ENCODE measurements at places on chromosomes 16 and 17. TPM values are rescaled to one million over a fixed set of nuclear protein-coding genes. Genes with fewer than 3 reads are reported as not detected.
A peak's percentile ranks its signal among the peaks of the same experiment; 100 is the strongest.

DNA sequence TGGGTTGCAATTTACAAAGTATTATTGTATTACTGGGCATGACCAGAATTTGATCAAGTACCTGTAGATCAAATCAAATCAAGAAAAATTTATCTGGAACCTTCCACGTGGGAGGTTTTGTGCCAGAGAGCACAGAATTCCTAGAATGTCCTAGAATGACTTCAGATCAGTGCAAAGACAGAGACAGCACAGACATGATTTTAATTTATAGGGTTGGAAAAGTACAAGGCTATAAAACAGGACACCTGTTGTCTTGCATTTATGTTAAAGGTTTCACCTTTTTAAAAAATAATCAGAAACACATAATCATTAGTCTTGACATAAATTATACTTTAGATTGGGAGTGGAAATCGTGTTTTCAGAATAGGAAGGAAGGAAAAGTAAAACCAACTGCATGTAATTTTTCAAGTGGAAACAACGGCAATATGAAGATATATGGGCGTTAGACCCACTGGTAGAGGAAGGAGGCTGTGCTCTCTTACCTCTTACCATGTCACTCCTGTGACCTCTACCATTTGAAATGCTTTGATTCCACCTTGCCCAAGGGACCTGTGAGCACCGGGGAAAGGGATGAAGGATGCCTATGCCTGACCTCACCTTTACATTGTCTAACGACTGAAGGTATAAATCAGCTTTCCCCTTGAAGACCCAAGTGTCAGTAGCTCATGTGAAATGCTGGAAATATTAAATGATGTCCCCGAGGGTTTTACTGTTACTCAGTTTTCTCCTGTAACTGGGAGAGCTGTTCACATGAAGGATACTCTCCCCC is 100.4 kb downstream of the SNX11 start:
- no peak overlapping the region for H3K27ac ChIP-seq
- H3K4me3 ChIP-seq: no peak overlapping the region
- H3K27me3 ChIP-seq: no peaks in the 10 kb centered on the region
- H3K36me3 ChIP-seq: peaks cover 11% of the 10 kb centered on the region
- DNase-seq: no peak

The KCNJ2 gene
- total RNA-seq: not detected

- DNase-seq: no peak
- peaks cover 84% of the 10 kb centered on the region for H3K27me3 ChIP-seq
- no peaks in the 10 kb centered on the region for H3K36me3 ChIP-seq
Measured at GRCh38 chr17:39597372-39598046, 10.2 kb downstream of the NEUROD2 start.

The SLC5A11 gene
- total RNA-seq: not detected

DNA sequence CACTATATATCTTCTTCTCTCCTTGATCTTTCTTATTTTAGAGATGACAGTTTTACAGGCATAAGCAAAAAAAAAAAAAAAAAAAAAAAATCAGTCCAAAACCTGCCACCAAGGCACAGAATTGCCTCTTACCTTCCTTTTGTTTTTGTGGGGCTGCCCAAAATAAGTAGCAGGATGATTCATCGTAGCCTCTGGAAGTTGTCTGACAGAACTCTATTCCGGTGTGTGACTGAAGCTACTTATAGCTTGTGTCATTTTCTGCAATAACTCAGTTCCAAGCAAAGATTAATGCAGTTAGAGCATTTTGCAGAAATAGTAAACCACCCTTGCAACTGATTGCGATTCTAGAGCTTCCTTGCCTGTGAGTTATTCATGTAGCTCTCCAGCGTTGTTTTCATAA is 186.8 kb downstream of the KIF2B start:
- no peak overlapping the region for H3K27ac ChIP-seq
- H3K4me3 ChIP-seq: no peak overlapping the region
- no peak for DNase-seq
- H3K36me3 ChIP-seq: no peaks in the 10 kb centered on the region

- H3K4me3 ChIP-seq: peak overlapping the region; percentile 56
- H3K27ac ChIP-seq: peak overlapping the region; percentile 62
- peaks cover 71% of the 10 kb centered on the region for H3K36me3 ChIP-seq
- DNase-seq: no peak
- peaks cover 5% of the 10 kb centered on the region for H3K27me3 ChIP-seq
Measured at GRCh38 chr16:68356919-68357286, 46.1 kb downstream of the PRMT7 start.

DNA sequence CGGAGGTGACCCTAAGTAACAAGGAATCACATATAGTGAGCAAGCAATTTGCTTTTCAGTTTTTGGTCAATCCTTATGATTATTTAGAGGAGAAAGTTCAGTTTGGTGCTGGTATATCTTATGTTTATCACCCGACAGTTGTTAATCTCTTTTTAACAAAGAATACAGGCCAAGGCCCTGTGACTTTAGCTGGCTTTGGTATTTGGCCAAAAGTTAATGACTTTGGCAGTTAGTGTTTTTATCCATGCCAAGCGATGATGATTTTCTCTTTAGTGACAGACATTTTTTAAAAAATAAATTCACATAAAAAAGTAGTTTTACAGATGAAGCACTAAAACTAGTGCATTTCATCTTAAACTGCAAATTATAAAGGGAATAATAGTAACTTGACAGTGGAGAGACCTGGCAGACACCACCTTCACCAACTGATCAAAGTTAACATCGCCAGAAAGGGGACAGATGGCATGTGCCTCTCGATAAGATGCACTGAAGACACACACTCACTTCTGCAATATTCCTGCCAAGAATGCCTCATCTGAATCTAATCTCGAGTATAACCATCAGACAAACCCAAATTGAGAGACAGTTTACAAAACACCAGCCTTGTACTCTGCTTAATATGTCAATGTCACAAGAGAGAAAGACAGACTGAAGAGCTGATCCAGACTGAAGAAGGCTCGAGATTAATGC is 6.9 kb downstream of the DEXI start:
- no peak for DNase-seq
- H3K36me3 ChIP-seq: peaks cover 31% of the 10 kb centered on the region
- no peaks in the 10 kb centered on the region for H3K27me3 ChIP-seq
- H3K27ac ChIP-seq: no peak overlapping the region
- no peak overlapping the region for H3K4me3 ChIP-seq
- H3K4me1 ChIP-seq: peaks cover 73% of the 10 kb centered on the region

The SEZ6L2 gene
- total RNA-seq: not detected

The SLC16A11 gene
- not detected for total RNA-seq

The DECR2 gene
- 5.3 TPM for total RNA-seq

The BMERB1 gene
- total RNA-seq: 3.2 TPM

DNA sequence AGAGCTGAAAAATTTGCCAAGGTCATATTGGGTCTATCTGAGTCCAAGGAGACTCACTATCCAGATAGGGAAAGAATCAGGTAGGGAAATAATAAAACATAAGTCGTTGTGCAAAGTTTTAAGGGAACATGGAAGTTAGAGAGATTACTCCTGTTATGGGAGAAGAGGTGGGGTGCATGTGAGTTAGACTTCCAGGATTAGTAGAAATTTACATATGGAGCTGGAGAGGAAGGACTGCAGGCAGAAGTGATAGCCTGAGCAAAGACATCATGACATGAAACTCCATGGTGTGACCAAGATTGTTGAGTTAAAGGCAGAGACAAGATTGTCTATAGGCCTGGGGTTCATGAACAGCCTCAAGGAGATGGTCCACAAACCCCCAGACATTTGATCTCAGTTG is 5.8 kb upstream of the KSR1 start:
- peaks cover 12% of the 10 kb centered on the region for H3K27me3 ChIP-seq
- H3K36me3 ChIP-seq: no peaks in the 10 kb centered on the region
- H3K27ac ChIP-seq: no peak overlapping the region

The CCL1 gene
- total RNA-seq: 0.87 TPM

DNA sequence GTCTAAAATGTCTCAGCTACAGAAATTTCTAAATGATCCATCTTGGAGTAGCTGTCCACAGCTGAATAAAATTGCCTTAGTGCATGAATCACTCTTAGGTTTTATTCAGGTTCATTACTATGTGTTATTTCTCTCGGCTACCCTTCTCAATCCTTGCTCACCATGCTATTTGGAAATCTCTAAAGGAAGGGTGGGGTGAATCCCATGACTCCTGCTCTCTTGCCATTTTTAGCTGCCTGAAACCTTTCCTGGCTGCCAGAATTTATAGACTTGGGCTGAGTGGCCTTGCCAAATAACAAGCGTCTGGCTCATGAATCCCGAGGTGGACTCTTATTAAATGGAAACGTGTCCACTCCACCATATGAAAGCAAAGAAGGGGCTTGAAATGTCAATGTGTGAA is 936.1 kb upstream of the SOX9 start:
- H3K27ac ChIP-seq: no peak overlapping the region
- H3K4me3 ChIP-seq: no peak overlapping the region
- no peak for DNase-seq
- H3K36me3 ChIP-seq: no peaks in the 10 kb centered on the region

GRCh38 chr16:67943619-67944504 is at the start of gene LCAT:
Gene LCAT, minus strand, starts transcription at chr16:67944120. Its CDS starts 19 bp downstream, at chr16:67944101.
- H3K4me1 ChIP-seq: peaks cover 30% of the 10 kb centered on the region
- no peak within 1 kb of the TSS for H3K4me3 ChIP-seq
- DNase-seq: no peak
- H3K36me3 ChIP-seq: peaks cover 18% of the 10 kb centered on the region
- no peaks in the 10 kb centered on the region for H3K27me3 ChIP-seq

- no peaks in the 10 kb centered on the region for H3K36me3 ChIP-seq
- H3K4me3 ChIP-seq: no peak overlapping the region
- peaks cover 20% of the 10 kb centered on the region for H3K27me3 ChIP-seq
- H3K27ac ChIP-seq: no peak overlapping the region
Measured at GRCh38 chr17:57782647-57783337, 37.7 kb upstream of the CCDC182 start.

DNA sequence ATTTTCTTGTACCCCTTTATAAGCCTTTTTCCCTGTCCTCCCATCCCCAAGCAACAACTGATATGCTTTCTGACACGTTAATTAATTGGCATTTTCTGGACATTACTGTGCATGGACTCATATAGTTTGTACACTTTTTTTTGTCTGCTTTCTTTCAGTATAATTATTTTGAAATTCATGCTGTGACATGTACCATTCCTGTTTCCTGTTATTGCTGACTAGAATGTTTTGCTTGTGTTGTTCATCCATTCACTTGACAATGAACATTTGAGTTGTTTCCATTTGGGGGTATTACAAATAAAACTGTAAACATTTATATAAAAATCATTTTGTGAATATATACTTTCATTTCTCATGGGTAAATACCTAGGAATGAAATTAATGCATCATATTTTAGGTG is 50.6 kb downstream of the RBBP6 start:
- no peaks in the 10 kb centered on the region for H3K4me1 ChIP-seq
- no peaks in the 10 kb centered on the region for H3K36me3 ChIP-seq
- DNase-seq: no peak
- H3K27ac ChIP-seq: no peak overlapping the region
- peaks cover 8% of the 10 kb centered on the region for H3K27me3 ChIP-seq

DNA sequence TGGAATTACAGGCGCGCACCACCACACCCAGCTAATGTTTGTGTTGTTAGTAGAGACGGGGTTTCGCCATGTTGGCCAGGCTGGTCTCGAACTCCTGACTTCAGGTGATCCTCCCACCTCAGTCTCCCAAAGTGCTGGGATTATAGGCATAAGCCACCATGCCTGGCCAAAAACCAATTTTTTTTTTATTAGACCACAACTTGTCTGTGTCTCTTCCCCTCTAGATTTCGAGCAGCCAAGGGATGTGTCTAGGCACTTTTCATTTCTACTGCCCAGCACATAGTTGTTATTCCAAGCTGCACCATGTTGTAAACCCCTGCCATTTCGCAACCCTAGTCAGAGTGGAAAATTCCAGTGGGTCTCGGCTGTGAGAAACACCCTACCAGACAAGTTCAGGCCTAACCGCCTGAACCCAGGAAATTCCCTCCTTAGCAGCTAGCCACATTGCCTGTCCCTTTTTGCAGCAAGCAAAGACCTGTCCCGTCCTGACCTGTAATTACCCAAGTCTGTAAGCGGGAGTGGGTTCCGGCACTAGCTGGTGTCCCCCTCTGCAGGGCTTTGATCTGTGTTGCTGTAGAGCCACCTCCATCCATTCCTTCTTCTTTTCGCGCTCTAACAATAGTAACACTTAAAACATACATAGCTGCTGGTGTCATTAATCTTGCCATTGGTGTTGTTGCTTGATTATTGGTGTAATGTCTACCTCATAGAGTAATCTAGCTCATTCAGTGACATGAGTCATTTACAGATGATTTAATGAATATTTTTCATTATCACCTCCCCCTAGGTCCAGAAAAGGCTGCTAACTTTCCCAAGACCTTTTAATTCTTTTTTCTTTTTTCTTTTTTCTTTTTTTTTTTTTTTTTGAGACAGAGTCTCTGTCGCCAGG is 77.3 kb upstream of the ATF7IP2 start:
- H3K27ac ChIP-seq: no peak overlapping the region
- DNase-seq: no peak
- no peaks in the 10 kb centered on the region for H3K36me3 ChIP-seq
- no peak overlapping the region for H3K4me3 ChIP-seq

- H3K4me3 ChIP-seq: peak overlapping the region; percentile 86
- no peaks in the 10 kb centered on the region for H3K27me3 ChIP-seq
- H3K4me1 ChIP-seq: peaks cover 10% of the 10 kb centered on the region
- H3K27ac ChIP-seq: peak overlapping the region; percentile 60
- peaks cover 16% of the 10 kb centered on the region for H3K36me3 ChIP-seq
- no peak for DNase-seq
Measured at GRCh38 chr16:1769402-1770300, 1.7 kb downstream of the NME3 start.

The COASY gene
- total RNA-seq: 86.1 TPM

GRCh38 chr17:11342138-11342537 is 101.1 kb downstream of the SHISA6 start:
- no peaks in the 10 kb centered on the region for H3K27me3 ChIP-seq
- H3K4me1 ChIP-seq: no peaks in the 10 kb centered on the region
- no peaks in the 10 kb centered on the region for H3K36me3 ChIP-seq
- no peak for DNase-seq
- no peak overlapping the region for H3K27ac ChIP-seq

The FBXW10B gene
- 0.60 TPM for total RNA-seq

DNA sequence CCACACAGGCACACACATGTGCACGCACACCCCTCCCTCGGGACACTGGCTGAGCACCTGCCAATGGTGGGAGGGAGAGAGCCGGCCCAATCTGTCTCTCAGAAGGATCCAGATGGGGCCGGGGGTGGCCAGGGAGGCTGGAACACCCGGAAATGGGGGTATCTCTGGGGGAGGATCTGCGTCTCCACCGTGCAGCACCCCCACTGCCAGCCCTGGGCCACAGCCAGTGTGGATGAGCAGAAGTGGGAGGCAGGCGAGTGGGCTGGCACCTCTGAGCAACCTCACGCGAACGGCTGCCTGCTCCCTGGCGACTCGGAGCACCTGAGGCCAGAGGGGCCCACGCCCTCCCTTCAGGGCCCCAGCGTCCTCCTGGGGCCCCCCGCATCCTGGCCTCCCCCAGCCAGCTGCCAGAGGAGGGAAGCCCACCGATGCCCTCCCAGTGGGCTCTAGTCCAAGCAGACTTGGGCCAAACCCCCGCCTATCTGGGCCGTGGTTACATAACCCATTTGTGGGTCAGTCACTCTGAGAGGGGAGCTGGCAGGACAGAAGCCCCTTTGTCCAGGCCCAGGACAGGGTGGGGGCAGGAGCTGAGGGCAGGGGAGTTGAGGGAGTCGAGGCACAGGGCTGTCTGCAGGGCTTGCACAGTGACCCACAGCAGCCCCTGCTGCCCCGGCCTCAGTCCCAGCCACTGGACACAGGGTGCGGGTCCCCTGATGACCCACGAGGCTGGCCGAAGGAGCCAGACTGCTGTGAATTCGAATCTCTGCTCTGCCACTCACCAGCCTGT is 5.6 kb downstream of the CASKIN1 start:
- H3K4me1 ChIP-seq: peaks cover 4% of the 10 kb centered on the region
- H3K27ac ChIP-seq: no peak overlapping the region
- DNase-seq: no peak
- H3K36me3 ChIP-seq: no peaks in the 10 kb centered on the region
- peaks cover 17% of the 10 kb centered on the region for H3K27me3 ChIP-seq

- no peak for DNase-seq
- H3K4me3 ChIP-seq: no peak overlapping the region
- H3K36me3 ChIP-seq: no peaks in the 10 kb centered on the region
- no peaks in the 10 kb centered on the region for H3K27me3 ChIP-seq
- H3K27ac ChIP-seq: no peak overlapping the region
Measured at GRCh38 chr16:14513389-14514107, 116.5 kb downstream of the PARN start.

All from activated CD4-positive, alpha-beta T cell treated with anti-CD3 and anti-CD28 coated beads, Interleukin-2, amount 10 ng/mL, durations not matched to agents 7 days and 5 days (primary cell).